Body of pancreas (tissue), 4 donors: ENCODE measurements at places on chromosomes 12 and 14.
A peak's percentile ranks its signal among the peaks of the same experiment; 100 is the strongest.

- DNase-seq, result no peak
- H3K4me3 ChIP-seq, result no peak overlapping the region
- no peak overlapping the region for H3K27ac ChIP-seq
Measured at GRCh38 chr12:110811972-110812371, 34.8 kb upstream of the CCDC63 start.

- H3K4me3 ChIP-seq, result no peak overlapping the region
- no peak for DNase-seq
- no peaks in the 10 kb centered on the region for H3K4me1 ChIP-seq
- no peak overlapping the region for H3K27ac ChIP-seq
Measured at GRCh38 chr12:6165395-6165794, 34.8 kb upstream of the CD9 start.

DNA sequence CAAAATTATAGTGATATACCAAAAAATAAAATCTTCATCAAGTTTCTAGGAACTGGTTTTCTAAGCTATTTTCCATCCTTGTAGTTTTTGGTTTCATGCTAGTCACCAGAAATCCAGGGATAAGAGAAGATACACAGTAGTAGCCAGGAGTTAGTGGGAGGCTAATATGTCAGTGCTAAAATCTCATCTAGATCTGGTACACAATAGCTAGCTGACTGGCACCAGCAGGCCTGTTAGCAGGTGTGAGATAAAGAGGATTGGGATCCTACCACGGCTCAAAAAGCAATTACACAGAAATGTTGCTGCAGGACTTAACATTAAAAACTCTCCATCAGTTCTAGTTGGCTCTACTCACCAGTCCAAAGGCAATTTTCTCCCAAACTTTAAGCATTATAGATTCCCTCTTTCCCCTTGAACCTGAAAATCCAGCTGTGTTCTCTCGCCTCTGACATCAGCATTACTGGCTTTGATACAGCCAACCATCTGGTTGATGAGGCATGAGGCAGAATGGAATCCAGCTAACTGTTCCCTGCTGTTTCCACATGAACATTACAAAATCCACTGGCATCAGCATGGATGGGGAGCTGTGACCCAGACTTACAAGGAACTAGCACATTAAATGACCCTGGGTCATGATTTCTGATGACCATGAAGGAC, 41.8 kb upstream of the CCDC196 start:
- no peaks in the 10 kb centered on the region for H3K27me3 ChIP-seq
- H3K4me3 ChIP-seq, result no peak overlapping the region
- H3K27ac ChIP-seq, result no peak overlapping the region
- no peaks in the 10 kb centered on the region for H3K36me3 ChIP-seq
- peak; percentile 11 for DNase-seq

DNA sequence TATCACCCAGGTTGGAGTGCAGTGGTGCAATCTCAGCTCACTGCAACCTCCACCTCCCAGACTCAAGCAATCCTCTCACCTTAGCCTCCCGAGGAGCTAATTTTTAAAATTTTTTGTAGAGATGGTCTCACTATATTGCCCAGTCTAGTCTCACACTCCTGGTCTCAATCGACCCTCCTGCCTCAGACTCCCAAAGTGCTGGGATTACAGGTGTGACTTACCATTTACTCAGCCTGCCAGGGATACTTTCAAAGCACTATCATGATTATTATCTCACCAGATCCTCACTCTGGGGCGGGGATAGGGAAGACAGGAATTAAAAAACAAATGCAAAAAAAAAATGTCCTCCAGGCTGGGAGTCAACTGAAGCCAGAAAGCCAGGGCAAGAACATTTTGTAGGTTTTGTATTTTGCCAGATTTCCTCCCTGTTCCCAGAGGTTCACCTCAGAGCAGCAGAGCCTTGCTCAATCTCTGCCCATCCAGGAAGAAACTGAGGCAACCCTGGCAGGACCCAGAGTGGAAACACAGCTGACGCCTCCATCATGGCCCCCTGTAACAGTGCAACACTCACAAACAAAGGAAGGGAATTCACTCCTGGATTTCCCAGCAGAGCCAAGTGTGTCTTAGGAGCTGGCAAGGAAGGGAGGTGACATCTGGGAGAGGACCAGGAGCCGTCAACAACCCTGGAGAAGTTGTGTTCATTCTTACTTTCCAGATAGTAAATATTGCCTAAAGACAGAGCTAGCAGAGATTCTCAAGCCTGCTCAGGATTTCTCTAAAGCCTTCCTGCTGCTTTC, 73.9 kb downstream of the IRF2BPL start:
- H3K27me3 ChIP-seq, result no peaks in the 10 kb centered on the region
- H3K4me1 ChIP-seq, result peaks cover 58% of the 10 kb centered on the region
- peak overlapping the region; percentile 93 for H3K27ac ChIP-seq
- DNase-seq, result no peak
- no peak overlapping the region for H3K4me3 ChIP-seq

DNA sequence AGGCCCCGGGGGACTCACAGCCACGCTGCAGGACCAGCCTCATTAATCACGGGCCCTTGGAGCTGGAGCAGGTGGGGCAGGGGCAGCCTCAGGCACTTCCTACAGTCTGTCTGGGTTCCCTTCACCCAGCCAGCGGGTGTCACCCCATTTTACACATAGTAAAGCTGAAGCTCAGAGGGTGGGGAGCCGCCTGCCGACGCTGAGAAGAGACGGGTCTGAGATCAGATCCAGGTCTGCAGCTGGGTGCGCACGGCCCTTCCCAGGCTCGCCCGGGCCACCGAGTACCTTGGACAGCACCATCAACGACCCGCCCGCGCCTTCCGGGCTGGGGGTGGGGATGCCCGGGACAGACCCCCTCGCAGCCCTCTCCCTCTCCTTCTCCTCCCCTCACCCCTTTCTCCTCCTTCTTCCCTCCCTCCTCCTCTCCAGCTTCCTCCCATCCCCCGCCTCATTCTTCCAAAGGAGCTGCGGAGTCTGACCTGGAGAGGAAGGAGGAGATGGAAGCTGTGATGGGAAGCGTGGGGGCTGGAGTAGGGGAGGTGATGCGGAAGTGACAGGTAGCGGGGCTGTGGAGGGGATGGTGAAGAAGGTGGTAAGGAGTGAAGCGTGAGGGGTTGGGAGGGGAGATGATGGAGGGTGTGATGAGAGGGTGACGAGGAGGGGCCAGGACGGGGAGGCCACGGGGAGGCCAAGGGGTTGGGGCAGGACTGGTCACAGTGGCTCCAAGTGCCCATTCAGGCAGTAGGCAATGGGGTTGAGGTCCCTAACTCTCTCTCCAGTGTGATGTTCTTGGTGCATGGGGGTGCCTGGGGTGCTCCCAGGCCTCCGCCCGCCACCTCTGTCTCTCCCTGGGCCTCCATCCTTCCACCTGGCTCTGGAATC, 8.8 kb downstream of the DTX1 start:
- H3K27me3 ChIP-seq, result no peaks in the 10 kb centered on the region
- no peak overlapping the region for H3K4me3 ChIP-seq
- peaks cover 7% of the 10 kb centered on the region for H3K4me1 ChIP-seq
- H3K27ac ChIP-seq, result no peak overlapping the region
- H3K36me3 ChIP-seq, result no peaks in the 10 kb centered on the region
- no peak for DNase-seq

DNA sequence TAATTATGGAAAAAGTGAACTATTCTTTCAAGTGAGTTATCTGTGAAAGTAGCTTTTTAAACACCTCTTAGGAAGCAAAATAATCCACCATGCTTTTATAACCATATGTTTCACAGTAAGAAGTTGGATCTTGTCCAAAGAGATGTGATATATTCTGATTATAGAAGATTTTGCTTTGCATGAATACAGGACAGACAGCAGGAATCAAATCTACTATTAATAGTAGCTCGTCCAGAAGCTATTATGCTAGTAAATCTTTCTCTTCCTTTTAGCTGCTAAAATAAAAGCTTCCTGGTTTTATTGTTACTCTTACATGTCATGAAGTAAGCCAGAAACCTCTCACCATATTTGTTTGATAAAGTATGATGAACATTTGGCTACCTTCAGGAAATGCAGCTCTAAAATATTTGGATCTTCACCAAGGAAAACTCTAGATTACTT, 257.0 kb downstream of the IPO8 start:
- H3K4me3 ChIP-seq, result no peak overlapping the region
- DNase-seq, result no peak
- peaks cover 21% of the 10 kb centered on the region for H3K4me1 ChIP-seq
- H3K27ac ChIP-seq, result peak overlapping the region; percentile 31
- no peaks in the 10 kb centered on the region for H3K27me3 ChIP-seq

DNA sequence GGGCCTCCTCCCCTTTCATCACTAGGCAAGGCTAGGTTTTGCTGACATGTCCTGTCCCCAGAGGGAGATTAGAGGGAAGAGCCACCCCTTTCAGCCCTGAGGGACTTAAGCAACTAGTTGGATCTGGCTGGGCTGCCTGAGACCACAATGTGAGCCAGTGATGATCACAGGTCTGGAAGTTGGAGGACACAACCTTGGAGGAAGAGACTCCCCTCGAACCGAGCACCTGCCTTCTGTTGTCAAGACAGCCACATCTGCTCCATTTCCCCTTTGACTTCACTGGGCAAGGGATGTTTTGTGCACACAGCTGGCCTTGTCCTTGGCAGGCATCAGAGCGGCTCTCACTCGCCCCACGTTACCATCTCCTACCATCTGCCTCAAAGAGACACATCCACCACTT, 31.4 kb downstream of the MVK start:
- no peak overlapping the region for H3K27ac ChIP-seq
- no peaks in the 10 kb centered on the region for H3K36me3 ChIP-seq
- no peak for DNase-seq
- peaks cover 9% of the 10 kb centered on the region for H3K4me1 ChIP-seq
- H3K27me3 ChIP-seq, result no peaks in the 10 kb centered on the region

DNA sequence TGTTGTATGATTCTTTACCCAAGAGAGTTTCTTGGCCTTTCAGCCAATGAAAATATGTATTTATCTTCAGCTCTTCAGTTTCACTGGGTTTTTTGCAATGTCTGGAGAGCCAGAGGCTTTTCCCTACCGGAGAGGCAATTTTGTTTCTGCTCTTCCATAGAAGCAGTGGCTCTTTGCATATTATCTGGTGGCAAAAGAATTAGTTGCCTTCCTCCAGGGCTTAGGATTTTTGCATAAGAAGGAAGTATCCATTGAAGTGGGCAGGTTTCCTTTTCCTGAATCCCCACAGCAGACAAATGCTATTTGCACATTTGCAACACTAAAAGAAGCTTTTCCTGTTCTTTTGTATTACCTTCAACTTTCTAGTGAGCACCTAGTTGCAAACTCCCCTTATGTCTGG, 75.2 kb downstream of the NTS start:
- no peaks in the 10 kb centered on the region for H3K4me1 ChIP-seq
- H3K36me3 ChIP-seq, result no peaks in the 10 kb centered on the region
- H3K4me3 ChIP-seq, result no peak overlapping the region
- no peaks in the 10 kb centered on the region for H3K27me3 ChIP-seq
- DNase-seq, result no peak

- no peak overlapping the region for H3K4me3 ChIP-seq
- H3K4me1 ChIP-seq, result peaks cover 13% of the 10 kb centered on the region
- H3K27ac ChIP-seq, result no peak overlapping the region
- DNase-seq, result no peak
- H3K27me3 ChIP-seq, result peaks cover 42% of the 10 kb centered on the region
Measured at GRCh38 chr12:114696443-114697242, 12.7 kb upstream of the TBX3 start.

- H3K4me1 ChIP-seq, result no peaks in the 10 kb centered on the region
- no peaks in the 10 kb centered on the region for H3K36me3 ChIP-seq
- no peak overlapping the region for H3K27ac ChIP-seq
- DNase-seq, result no peak
- H3K27me3 ChIP-seq, result no peaks in the 10 kb centered on the region
Measured at GRCh38 chr12:64884164-64884542, 59.7 kb downstream of the TBC1D30 start.

GRCh38 chr14:34027990-34028495, 77.2 kb upstream of the EGLN3 start:
- no peaks in the 10 kb centered on the region for H3K27me3 ChIP-seq
- no peaks in the 10 kb centered on the region for H3K36me3 ChIP-seq
- H3K27ac ChIP-seq, result no peak overlapping the region

DNA sequence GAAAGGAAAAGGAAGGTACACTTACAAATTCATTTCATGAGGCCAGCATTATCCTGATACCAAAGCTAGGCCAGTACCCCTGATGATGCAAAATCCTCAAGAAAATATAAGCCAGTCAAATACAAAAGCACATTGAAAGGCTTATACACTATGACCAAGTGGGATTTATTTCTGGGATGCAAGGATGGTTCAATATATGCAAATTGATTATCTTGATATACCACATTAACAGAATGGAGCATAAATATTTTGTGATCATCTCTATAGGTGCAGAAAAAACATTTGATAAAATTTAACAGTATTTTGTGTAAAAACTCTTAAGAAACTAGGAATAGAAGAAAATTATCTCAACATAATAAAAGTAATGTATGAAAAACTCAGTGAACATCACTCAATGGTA, 97.0 kb upstream of the BCAT1 start:
- DNase-seq, result no peak
- no peak overlapping the region for H3K27ac ChIP-seq
- H3K36me3 ChIP-seq, result no peaks in the 10 kb centered on the region
- H3K4me3 ChIP-seq, result no peak overlapping the region
- H3K4me1 ChIP-seq, result no peaks in the 10 kb centered on the region
- H3K27me3 ChIP-seq, result no peaks in the 10 kb centered on the region

GRCh38 chr14:94474581-94475031, 1.4 kb downstream of the SERPINA9 start:
- no peaks in the 10 kb centered on the region for H3K4me1 ChIP-seq
- no peak overlapping the region for H3K27ac ChIP-seq
- H3K4me3 ChIP-seq, result no peak overlapping the region
- H3K27me3 ChIP-seq, result no peaks in the 10 kb centered on the region

- no peaks in the 10 kb centered on the region for H3K27me3 ChIP-seq
- H3K36me3 ChIP-seq, result no peaks in the 10 kb centered on the region
- DNase-seq, result no peak
Measured at GRCh38 chr14:100312877-100313400, 6.7 kb upstream of the SLC25A29 start.

DNA sequence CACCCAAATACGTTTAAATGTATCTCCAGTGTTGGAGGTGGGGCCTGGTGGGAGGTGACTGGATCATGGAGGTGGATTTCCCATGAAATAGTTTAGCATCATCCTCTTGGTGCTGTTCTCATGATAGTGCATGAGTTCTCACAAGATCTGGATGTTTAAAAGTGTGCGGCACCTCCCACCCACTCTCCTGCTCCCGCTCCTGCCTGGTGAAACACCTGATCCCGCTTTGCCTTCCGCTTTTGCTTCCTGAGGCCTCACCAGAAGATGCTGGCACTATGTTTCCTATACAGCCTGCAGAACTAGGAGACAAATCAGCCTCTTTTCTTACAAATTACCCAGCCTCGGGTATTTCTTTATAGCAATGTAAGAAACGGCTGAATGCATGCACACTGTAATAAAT, 20.1 kb downstream of the EIF5 start:
- H3K36me3 ChIP-seq, result no peaks in the 10 kb centered on the region
- no peaks in the 10 kb centered on the region for H3K27me3 ChIP-seq
- no peak overlapping the region for H3K27ac ChIP-seq

GRCh38 chr12:3117144-3117581, 40.0 kb downstream of the TSPAN9 start:
- no peak overlapping the region for H3K4me3 ChIP-seq
- DNase-seq, result no peak
- no peaks in the 10 kb centered on the region for H3K27me3 ChIP-seq
- H3K27ac ChIP-seq, result peak overlapping the region; percentile 14
- H3K36me3 ChIP-seq, result no peaks in the 10 kb centered on the region
